Frontal cortex (tissue), 4 donors: ENCODE measurements at places on chromosomes 7 and 10. TPM values are rescaled to one million over a fixed set of nuclear protein-coding genes. Genes with fewer than 3 reads are reported as not detected.

DNA sequence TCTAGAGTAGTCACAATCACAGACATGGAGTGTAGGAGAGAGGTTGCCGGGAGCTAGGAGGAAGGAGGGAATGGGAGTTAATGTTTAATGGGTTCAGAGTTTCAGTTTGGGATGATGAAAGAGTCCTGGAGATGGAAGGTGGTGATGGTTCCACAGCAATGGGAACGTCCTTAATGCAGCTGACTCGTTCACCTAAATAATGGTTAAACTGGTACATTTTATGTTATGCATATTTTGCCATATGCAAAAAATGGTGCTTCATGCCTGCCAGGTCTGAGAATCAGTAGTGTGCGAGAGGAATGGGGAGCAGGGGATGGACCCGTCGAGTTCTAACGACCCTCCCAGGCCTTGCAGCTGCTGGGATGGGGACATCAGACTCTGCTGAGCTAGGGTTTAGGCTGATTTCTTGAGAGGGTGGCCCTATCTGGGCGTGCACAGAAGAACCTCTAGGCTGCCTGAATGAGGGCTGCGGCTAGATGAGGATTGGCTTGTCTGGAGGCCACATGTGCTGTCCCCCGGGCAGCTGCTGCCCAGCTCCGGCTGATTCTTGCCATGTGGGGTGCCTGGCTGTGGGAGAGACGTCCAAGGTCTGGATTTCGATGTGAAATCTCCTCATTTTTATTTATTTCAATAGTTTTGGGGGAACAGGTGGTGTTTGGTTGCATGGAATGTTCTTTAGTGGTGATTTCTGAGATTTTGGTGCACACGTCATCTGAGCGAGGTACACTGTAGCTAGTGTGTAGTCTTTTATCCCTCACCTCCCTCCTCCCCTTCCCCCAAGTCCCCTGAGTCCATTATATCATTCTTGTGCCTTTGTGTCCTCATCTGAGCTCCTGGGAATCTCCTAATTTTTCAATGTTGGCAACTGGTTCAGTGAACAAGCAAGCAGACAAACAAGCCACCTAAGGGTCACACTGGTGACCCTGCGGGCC, 116.0 kb downstream of the GRK5 start:
- no peak for DNase-seq

The SPDYE16 gene
- 0.41 TPM for total RNA-seq

The LRRC4 gene
- total RNA-seq: 13.9 TPM

The RHBDD2 gene
- 34.2 TPM for total RNA-seq

The PRLHR gene
- total RNA-seq: 2.4 TPM

The ANKRD30A gene
- total RNA-seq: not detected

The DNAJC12 gene
- 4.5 TPM for total RNA-seq

The CCDC3 gene
- total RNA-seq: 18.8 TPM

The CYP2C19 gene
- total RNA-seq: 0.41 TPM

GRCh38 chr10:69639291-69640195, 9.5 kb downstream of the FAM241B start:
- DNase-seq: peak; percentile 72

- no peak for DNase-seq
Measured at GRCh38 chr10:99930731-99931550, 78.8 kb downstream of the DNMBP start.

The SNX10 gene
- 37.1 TPM for total RNA-seq

DNA sequence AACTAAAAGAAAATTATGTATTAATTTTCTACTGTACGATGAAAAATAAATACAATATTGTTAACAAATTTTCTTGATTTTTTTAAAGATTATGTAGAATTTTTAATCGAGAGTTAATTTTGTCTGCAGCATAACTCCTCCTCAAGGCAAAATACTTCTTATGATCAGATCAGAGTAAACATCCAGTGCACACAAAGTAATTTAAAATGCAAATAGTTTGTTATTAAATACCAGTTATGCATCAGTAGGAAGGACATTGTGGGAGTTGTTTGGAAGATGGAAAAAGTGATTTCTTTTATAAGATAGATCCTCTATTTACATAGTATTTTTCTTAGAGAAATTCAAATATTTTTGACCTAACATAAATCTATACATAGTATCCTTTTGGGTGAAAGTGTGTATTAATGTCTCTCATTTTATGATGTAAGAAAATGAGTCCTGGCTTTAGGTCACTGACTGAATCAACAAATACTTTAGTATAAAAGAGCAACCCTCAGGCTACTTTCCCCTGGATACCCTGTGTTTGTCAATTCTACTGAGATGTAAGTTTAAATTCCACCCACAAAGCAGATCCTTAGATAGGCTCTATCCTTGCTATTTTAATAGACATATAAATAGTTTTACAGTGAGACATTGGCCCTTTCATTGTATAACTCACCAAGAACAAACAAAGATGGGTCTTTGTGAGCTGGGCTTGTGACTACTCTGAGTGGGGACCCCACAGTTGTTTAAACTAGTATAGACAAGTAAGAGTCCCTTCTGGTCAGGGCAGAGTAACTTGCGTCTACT, 1133.7 kb downstream of the GATA3 start:
- no peak for DNase-seq

GRCh38 chr7:30575910-30576309, 18.8 kb upstream of the GARS1 start:
- no peak for DNase-seq

The EPHA1 gene
- total RNA-seq: 0.41 TPM

DNA sequence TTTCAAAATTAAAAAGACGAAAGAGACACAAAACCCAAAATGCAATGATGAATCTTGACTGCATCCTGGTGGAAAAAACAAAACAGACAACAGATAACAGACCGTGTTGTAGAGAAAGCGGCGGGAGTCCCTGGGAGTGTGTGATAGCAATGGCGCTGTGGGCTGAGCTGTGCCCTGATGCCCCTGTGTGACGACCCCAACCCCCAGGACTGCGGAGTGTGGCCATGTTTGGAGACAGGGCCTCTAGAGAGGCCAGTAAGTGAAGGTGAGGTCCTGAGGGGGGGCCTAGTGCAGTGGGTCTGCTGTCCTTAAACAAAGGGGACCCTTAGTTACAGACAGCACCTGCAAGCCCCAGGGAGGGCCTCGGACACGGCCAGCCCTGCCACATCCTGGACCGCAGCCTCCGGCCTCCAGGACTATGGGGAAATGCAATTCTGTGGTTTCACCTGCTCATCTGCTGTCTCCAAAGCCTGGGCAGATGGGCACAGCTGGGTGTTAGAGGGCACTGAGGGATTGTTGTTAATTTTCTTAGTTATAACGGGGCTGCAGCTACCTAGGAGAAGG, 277.7 kb downstream of the DNAJB6 start:
- DNase-seq: no peak

DNA sequence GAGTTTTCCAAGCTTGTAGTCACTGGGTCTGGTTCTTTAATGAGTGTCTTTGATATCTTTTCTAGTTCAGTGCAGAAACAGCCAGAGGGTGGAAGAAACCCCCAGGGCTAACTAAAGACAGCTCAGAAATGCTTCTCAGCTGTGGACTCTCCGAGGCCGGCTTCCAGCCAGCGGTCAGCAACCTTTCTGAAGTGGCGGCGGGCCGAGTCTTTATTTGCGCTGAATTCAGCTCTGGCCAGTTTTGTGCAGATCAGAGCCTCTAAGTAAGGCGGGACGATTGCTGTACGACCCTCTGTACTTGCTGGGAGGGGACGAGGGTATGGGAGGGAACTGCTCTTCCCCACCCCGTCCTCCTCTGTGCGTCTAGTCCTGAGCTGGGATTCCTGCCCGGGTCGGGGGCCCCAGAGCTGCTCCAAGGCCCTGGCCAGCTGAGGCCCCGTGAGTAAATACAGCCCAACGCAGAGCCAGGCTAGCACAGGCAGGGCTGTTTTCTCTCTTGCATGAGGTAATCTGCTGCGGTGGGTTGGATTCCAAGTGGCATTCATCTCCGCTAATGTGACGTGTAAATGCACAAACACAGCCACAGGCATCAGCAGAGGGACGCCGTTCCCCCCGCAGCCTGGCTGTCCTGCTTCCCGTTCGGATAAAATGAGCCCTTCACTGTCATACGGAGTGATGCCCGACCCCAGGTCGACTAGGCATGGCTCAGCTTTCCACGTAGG, 159.8 kb downstream of the PIP4K2A start:
- no peak for DNase-seq

GRCh38 chr10:118470470-118470869, 125.0 kb downstream of the PRLHR start:
- no peak for DNase-seq
